ENCODE measurements at places on chromosomes 6 and 20.

DNA sequence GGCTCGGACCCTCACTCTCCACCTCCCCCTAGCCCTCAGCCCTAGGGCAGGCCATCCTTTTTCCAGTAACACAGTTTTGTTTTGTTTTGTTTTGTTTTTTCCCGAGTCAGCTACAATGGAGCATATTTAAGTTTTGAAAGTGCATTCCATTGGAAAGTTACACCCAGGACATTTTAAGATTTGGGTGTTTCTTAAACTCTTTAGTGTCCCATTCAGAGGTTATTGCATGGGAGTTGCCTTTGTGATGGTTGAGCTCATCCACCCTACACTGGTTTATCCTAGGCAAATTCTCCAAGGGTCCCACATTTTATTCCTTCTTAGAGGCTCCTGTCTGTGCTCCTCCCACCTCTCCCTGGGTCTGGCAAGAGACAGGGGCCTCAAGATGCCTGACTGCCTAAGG lies 58.9 kb downstream of the THBS2 start:
- no peak for DNase-seq

GRCh38 chr20:1953621-1954020 lies 40.2 kb downstream of the PDYN start:
- DNase-seq: no peak

DNA sequence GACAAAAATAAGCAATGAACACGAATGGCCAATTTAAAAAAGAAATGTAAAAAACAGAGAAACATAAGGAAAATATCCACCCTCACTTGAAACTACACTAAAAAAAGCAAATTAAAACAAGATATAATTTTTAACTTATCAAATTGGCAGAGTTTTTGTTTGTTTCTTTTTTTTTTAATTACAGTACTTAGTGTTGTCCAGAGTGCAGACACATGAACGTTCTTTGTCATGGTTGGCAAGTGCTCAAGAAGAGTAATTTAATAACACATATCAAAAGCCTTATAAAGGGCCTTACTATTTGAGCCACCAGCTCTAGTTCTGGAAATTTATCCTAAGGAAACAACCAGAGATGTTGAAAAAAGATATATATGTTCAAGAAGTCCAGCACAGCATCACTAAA lies 142.3 kb downstream of the ATXN1 start:
- DNase-seq: no peak

DNA sequence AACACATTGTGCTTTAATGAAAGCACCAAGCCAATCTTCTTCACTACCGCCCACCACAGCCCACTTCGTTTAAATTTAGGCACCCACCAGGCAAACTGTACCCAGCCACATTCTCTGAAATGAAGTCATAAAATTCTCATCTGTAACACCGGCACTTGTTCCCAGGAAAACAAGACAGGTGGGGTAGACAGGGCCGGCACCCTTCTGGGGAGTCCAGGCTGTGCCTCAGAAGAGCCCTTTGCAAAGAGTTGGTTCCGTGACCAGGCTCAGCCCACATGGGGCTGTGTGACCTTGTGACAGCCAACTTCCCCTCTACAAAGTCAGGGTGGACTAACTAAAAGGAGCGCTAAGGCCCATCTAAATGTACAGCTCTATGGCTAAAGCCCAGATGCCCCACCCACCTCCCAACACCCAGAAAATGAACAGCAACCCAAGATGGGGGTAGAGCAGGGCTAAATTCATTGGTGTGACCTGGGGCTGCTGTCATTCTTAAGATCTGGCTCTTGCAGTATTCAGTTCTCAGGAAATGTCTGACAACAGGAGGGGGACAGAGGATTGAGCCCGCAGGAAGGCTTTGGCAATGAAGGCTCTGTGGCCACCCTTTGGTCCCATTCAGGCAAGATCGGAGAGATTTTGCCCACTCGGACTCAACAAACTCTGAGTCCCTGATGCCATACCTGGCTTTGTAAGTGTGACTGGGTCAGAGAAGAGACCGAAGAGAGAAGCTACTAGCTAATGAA lies 56.7 kb downstream of the TRERF1 start:
- DNase-seq: no peak

DNA sequence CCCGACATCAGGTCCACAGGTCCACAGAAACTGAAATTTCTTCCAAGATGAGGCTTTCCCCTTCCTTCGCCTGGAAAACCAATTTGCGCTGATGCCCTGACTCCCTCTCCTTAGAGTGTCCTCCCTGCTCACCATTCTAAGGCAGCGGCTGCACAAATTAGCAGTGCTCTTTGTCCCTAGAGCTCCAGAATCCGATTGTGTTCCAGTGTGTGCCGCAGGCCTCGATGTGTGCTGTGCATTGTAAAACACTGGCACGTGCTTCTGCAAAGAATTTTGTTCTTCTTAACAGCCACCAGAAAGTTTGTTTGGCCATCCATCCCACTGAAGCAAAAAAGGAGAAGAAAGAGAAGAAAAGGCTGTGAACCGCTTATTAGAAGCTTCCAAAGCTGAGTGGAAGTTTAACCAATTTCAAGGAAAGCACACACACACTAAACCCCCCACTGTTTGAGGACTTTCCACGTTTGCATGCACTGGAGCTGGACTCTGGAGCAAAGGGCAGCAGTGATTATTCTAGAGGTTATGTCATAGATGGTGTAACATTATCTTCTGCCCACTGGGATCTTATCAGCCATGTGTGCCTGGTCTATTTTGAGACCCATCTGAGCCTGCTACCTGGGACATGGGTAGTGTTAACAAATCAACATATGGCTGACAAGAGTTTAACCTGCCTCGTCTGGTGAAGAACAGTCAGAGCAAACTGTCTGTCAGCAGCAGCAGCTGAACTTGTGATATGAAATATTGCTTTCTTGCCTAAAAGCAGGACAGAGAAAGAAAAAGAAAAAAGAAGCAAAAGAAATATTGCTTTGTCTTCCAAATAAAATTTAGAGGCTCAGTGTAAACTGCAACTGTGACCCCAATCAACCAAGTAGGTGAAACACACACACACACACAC lies 64.9 kb upstream of the RREB1 start:
- peak; percentile 57 for DNase-seq

GRCh38 chr20:45918182-45918737 lies 6.3 kb upstream of the PLTP start:
- DNase-seq: no peak

GRCh38 chr6:70363741-70364493 lies 49.4 kb upstream of the FAM135A start:
- no peak for DNase-seq

GRCh38 chr6:38974389-38975151 lies 74.0 kb upstream of the GLP1R start:
- no peak for DNase-seq

GRCh38 chr6:40710626-40711330 lies 123.6 kb upstream of the LRFN2 start:
- DNase-seq: no peak

- no peak for DNase-seq
These were observed 562.3 kb downstream of the DHX35 start for GRCh38 chr20:39524371-39524911.
